Stimulated activated CD4-positive, alpha-beta T cell treated with anti-CD3 and anti-CD28 coated beads, Interleukin-1b, Interleukin-23, amount 100 ng/mL, for 1 hour (primary cell): ENCODE measurements at places on chromosomes 5 and 9.

- no peak for DNase-seq
Observed at GRCh38 chr5:111928511-111928910, 171.5 kb upstream of the NREP start.

DNA sequence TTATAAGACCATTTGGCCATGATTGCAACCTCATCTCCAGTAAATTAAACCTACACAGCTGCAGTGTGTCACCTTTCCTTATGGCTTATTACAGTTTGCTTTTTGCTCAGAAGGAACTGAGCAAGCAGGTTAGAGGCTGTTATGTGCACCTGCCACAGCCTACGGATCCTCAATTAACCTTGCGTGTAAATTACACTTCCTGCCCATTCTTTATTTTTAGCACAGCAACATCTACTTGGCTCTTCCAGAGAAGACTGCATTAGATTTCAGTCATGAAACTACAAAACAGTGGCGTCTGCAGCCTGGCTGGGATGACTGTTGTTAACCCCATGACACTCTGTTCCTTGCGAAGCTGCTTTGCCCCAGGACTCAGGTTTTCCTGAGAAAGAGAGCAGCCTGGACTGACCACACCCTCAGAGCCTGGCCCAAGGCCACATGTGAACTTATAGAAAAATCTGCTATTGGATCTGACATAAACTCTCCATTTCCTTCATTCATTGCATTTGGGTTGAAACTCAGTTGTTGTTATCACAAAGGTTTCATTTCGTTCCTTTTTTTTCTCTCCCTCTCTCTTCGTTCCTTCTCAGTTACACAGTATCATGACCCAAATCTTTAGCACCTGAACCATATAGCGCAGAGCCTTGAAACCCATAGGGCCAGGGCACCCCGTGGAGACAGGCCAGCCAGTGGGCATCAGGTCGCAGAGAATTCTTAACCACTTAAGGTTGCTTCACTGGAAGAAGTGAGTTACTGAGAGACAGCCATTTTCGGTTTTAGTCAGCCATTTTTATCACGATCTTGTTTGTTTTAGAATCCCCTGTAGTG is 138.6 kb downstream of the PALM2AKAP2 start:
- no peak for DNase-seq

DNA sequence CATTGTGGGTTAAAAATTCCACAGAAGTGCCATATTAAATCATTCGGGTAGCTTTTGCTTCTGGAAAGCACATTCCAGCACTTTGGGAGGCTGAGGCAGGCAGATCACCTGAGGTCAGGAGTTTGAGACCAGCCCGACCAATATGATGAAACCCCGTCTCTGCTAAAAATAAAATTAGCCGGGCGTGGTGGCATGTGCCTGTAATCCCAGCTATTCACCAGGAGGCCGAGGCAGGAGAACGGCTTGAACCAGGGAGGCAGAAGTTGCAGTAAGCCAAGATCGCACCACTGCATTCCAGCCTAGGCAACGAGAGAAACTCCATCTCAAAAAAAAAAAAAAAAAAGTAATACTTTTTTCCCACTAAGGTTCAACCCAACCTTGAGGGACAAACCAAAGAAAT is 189.8 kb downstream of the TSSK1B start:
- DNase-seq: no peak

DNA sequence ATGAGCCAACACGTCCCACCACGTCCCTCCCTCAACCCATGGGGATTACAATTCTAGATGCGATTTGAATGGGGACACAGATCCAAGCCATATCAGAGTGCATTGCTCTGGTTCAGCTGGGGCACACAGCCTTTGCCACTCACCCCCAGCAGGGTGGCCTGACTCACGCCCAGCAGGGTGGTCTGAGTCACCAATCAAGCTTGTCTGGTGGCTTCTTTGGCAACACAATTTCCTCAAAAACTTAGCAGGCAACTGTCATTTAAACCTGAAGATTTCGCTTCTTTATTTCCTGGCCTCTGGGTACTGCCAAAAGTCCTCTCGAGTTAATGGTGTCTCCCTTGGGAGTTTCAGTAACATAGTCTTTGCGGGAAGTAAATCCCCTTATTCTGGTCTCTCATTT is 16.3 kb upstream of the SEMA5A start:
- DNase-seq: no peak

DNA sequence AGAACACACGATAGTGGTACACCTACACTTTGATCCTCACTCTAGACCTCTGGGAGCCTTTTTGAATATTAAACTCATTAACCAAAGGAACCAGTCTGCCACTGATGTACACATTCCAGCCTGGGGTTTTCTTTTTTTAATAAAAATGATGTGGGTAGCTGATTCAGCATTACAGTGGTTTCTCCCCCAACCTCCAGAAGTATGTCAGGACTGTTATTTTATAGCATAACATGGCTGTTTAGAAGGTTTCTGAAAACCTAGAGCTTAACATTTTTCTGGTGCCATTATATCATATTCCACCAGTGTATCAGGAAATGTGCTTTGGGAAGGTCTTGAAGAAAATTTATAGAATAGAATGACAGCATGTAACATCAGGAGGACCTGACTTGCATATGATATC is 540.9 kb upstream of the WWC1 start:
- DNase-seq: no peak

DNA sequence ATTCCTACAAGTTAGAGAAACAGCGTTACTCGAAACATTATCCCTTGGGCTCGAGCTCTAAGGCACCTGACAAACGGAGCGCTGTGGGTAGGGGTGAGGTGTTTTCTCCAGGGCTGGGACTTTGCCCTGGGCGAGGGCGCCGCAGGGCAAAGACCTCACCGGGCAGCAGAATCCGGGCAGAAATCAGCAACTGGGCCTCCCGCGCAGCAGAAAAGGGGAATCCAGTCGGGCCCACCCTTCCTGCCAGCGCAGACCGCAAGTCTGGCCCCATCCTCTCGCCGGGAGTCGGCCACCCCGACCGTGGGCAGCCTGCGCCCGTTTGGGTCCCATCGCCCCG is 430 bp upstream of the MSH3 start:
- no peak for DNase-seq

GRCh38 chr5:168734620-168735300 is 155.6 kb upstream of the PANK3 start:
- DNase-seq: no peak

GRCh38 chr9:4822057-4822456 is 29.3 kb downstream of the RCL1 start:
- no peak for DNase-seq

GRCh38 chr5:24850926-24851486 is 206.2 kb upstream of the CDH10 start:
- no peak for DNase-seq

DNA sequence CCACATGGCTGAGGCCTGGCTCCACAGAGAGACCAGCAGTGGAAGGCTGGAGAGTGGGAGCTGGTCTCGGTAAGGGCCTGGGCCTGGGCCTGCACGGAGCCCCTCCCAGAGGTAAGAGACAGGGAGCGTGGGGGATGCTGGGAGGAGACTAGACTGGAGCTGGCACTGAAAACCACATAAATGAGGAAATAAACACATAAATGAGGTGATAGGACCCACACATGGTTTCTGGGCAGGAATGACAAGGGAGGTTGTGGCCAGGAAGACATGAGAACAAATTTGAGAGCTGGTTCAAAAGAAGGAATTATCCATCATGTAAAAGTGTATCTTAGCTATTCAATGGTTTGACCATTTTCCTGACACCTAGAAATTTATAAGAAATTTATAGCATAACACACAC is 451.7 kb upstream of the DAP start:
- no peak for DNase-seq

GRCh38 chr9:129208207-129209032 is 30.4 kb upstream of the IER5L start:
- no peak for DNase-seq

- DNase-seq: no peak
Observed at GRCh38 chr5:112691758-112692157, 45.9 kb upstream of the APC start.

DNA sequence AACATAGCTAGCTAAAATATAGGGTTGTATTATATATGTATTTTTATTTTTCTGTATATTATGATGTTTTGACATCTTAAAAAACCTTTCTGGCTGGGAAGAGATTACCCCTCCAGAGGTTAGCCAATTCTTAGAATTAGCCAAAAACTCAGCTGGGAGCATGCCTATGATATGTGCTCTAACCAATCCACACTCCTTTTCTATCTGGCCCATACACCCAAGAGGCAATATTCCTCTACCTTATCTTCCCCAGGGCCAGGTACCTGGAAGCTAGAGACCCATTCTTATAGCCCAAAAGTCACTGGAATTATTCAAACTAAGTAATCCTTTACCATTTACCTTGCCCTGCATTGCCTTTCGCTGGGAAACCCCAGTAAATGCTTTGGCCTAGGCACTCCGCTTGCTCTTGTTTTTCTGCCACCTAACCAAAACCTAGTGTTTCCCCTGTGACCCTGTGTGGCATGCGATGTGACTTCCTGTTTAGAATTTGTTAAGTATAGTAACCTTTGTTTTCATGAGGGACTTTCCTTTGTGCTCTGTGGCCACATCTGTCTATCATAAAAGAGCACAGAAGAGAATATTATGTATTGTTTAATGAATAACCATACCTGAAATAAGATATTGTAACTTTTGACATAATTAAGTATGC is 37.4 kb downstream of the CSNK1G3 start:
- no peak for DNase-seq

GRCh38 chr5:132773114-132773513 is 3.9 kb downstream of the SEPTIN8 start:
- no peak for DNase-seq

- DNase-seq: no peak
Observed at GRCh38 chr9:88587885-88588649, 53.1 kb downstream of the NXNL2 start.

DNA sequence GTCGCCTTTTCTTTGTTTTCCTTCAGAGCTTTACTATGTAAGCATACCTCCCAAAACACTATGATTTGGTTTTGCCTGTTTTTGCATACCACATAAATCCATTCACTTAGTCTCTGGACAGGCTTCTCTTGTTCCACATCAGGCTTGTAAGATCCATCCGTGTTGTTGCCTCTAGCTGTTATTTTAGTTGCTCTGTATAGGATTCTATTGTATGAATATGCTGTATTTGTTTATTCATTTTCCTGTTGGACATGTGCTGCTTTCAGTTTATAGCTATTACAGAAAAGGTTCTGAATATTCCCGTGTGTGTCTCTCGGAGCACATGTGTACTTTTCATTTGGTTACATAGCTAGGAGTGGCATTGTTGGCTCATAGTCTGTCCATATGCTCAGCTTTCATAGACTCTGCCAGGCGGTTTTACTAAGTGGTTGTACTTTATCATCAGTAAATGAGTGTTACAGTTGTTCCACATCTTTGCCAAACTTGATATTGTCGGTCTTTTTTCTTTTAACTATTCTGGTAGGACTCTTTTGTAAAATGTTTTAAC is 41.8 kb downstream of the NUP214 start:
- no peak for DNase-seq

- DNase-seq: no peak
Observed at GRCh38 chr5:110823571-110823970, 84.8 kb downstream of the SLC25A46 start.

DNA sequence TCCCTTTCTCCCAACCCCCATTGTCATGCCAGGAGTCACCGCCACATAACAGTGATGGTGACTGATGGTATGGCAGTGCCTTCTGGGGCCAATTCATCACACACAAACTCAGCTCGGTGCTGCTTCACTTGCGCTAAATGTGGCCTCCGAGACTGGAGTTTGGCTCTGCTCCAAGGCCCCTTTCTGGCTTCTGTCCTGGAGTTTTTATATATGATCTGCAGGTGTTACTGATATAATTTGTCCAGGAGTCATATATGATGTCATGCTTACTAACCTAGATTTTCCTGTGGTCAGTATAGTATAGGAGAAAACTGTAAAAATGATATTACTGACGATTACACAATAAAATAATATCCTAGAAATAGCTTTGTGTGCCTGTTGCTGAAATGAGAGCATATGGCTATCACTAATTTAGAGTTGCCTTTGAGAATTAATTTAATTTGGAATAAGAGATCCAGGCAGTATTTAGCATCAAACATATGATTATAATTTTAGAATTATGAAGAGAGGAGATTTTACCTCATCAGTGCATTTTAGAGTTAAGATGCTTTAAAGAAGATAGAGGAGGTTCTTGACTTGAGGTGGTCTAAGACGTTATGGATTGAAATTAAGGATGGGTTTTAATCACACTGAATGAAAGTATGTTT is 334.1 kb upstream of the CD180 start:
- no peak for DNase-seq

DNA sequence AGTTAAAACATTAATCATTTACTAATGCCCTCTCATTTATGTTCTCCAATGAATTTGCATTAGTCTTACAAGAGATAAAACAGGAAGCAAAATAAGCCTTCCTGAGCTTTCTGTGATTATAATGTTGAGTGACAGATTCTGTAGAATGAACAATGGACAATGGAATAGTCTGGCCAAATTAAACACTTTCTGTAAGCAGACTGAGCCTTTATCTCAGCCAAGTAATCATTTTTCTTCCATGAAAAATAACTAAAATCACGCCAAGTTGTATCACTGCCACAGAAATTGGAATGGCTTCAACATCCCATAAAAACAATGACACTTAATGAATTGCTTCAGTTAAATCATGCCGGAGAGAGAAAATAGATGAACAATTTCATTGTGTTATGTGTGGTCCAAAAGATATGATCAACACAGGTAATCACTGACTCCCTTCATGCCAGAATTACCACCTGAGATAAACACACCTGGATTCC is 63.0 kb downstream of the TSSK1B start:
- DNase-seq: no peak

DNA sequence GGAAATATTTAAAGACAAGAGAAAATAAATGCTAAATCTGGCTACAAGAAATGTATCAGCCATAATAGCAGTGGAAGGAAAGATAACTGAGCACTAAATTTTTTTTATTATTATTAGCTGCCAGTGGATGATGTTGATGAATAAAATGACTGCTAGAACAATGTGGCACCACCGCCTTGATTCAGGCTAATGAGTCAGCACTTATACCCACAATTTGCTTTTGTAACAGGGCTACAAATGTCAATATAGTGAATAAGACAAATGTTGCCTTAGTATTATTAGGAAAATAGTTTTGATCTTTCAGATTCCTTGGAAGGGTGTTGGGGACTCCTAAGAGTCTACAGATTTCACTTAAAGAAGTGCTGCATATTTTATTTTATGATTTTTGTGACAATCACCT is 555.2 kb upstream of the GRAMD2B start:
- DNase-seq: no peak

GRCh38 chr9:127426756-127427155 is 2.6 kb downstream of the ZNF79 start:
- no peak for DNase-seq

GRCh38 chr9:34993502-34994259 is 4.1 kb downstream of the DNAJB5 start:
- no peak for DNase-seq

DNA sequence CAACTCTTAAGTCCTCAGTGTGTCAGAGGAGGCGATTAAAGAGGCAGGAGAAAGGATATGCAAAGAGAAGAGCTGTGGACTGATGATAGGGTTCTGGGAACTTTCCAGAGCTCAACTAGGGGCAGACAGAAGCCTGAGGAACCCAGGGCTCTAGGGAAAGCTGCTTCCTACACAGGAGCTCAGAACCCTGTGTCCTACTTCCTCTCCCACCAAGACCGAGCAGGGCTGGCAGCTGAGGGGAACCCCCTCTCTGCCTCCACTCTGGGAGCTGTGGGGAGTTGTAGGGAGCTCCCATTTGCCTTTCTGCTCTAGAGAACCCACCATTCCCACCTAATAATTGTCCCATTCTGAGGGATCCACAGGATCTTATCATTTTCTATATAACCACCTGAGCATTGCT is 674.3 kb downstream of the ACTL7B start:
- DNase-seq: no peak

- DNase-seq: no peak
Observed at GRCh38 chr5:173944511-173944910, 44.5 kb upstream of the C5orf47 start.

- no peak for DNase-seq
Observed at GRCh38 chr5:59655693-59656309, 237.7 kb downstream of the PDE4D start.
